Activated naive CD4-positive, alpha-beta T cell treated with anti-CD3 and anti-CD28 coated beads for 36 hours (primary cell): ENCODE measurements at places on chromosomes 16 and 17.

- DNase-seq: no peak
These were observed 78.7 kb downstream of the ZDHHC7 start for GRCh38 chr16:84932681-84933080.

- no peak for DNase-seq
These were observed 11.5 kb downstream of the DYNLRB2 start for GRCh38 chr16:80552277-80552676.

- no peak for DNase-seq
These were observed 918.4 kb upstream of the SOX9 start for GRCh38 chr17:71202449-71202848.

GRCh38 chr17:2289878-2290478 lies 13.6 kb downstream of the SMG6 start:
- no peak for DNase-seq
